GM03348 (cell line): ENCODE measurements at places on chromosomes 11 and 22.

GRCh38 chr11:17386331-17387084 is 2.0 kb downstream of the KCNJ11 start:
- peak; percentile 87 for DNase-seq

GRCh38 chr22:39820256-39820655 is 73.3 kb downstream of the ENTHD1 start:
- peak; percentile 76 for DNase-seq

- DNase-seq = no peak
Observed at GRCh38 chr11:77071671-77072605, 5.2 kb downstream of the CAPN5 start.

GRCh38 chr11:83454674-83455073 is 168.5 kb upstream of the CCDC90B start:
- no peak for DNase-seq

GRCh38 chr11:72103754-72104167 is 664 bp upstream of the LAMTOR1 start:
- no peak for DNase-seq

DNA sequence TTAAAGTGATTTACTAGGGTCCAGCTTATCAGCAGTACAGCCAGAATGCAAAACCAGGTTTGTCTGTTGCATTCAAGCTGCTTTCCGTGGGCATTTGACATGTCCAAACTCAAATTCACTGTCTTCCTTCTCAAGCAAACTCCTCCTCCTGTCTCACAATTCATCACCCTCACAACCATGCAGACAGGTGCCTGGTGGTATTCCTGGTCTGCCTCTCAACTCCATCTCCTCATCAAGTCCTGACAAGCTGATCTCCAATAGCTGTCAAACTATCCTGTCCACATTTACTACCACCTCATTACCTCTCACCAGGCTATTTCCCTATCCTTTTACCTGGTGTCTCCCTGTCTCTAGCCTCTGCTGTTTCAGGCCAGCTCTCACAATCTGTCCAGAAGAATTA is 49.1 kb upstream of the LYVE1 start:
- DNase-seq = no peak
